ENCODE measurements at places on chromosomes 13 and 19.

DNA sequence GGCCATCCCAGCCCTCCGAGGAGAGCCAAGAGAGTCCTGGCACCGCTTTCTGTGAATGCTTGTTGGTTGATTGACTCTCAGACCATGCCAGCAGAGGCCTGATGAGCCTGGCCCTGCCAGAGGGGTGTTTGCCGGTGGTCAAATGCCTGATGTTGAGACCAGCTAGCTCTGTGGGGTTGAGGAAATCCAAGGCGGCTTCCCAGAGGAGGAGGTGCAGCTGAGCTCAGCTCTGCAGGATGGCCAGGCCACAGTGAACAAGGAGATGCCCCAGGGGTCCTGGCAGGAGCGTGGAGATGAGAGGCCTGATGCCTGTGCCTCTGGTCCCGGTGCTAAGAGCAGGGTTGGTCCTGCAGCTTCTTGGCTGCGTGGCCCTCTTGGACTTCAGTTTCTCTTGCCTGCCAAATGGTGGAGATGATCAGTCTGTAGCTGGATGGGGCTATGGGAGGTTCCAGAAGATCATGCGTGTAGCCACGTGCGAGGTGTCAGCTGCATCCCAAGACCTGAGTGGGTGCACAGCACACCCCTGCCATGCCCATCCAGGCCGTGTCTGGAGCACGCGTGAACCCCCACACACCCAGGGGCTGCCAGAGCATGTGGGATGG, 16.8 kb downstream of the NFIC start:
- no peak for DNase-seq

- DNase-seq = no peak
These were observed 35.2 kb downstream of the TSC22D1 start for GRCh38 chr13:44540761-44541434.

DNA sequence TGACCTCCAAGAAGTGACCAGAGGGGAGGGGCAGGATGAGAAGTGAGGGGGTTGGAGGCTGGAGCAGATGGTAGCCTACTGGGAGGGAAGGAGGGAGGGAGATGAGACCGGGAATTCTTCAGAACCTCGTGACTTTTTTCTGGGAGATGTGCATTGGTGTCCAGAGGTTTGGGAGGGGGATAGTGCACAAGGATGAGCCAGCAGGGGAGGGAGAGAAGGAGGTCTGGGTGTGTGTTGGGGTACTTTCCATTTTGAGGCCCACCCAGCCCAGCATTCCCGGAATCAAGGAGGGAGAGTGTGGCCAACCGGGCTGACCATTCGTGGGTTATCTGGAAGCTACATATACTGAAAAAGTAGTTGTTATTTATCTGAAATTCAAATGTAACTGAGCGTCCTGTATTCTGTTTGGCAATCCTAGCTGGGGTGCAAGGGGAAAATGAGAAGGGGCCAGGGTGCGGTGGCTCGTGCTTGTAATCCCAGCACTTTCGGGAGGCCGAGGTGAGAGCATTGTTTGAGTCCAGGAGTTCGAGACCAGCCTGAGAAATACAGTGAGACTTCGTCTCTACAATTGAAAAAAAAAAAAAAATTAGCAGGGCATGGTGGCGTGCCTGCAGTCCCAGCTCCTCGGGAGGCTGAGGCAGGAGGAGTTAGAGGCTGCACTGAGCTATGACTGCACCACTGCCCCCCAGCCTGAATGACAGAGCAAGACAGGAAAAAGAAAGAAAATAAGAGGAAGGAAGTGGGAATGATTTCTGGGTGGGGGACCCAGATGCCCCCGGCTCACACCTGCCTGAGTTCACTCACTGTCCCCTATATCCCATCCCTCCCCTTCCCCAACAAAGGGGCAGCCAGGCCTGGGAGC, 4.4 kb upstream of the C3 start:
- DNase-seq = no peak

GRCh38 chr13:98839856-98840769, 87.6 kb upstream of the SLC15A1 start:
- no peak for DNase-seq

- DNase-seq = peak; percentile 61
These were observed 2.1 kb downstream of the MPND start for GRCh38 chr19:4345342-4346019.

All from left forelimb (tissue), 1 donor.